ENCODE measurements at places on chromosomes 5 and 9.
A peak's percentile ranks its signal among the peaks of the same experiment; 100 is the strongest.

GRCh38 chr9:89891591-89892304, 286.9 kb downstream of the GADD45G start:
- no peak for DNase-seq

DNA sequence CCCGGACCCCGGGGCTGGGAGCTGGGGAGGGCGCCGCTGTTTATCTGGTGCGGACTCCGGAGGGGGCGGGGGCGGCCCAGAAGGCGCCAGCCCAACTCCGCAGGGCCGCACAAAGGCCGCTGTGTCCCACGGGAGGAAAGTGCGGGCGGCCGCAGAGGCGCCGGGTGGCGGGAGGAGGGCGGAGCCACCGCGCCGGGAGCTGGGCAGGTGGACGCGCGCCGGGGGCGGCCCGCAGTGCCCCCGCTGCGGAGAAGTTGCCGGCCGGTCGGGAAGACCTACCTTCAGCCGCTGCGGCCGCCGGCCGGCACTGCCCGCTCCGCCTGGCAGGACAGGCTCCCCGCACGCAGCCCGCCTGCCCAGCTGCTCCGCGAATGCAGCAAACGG, 43.6 kb downstream of the NACC2 start:
- DNase-seq = no peak

DNA sequence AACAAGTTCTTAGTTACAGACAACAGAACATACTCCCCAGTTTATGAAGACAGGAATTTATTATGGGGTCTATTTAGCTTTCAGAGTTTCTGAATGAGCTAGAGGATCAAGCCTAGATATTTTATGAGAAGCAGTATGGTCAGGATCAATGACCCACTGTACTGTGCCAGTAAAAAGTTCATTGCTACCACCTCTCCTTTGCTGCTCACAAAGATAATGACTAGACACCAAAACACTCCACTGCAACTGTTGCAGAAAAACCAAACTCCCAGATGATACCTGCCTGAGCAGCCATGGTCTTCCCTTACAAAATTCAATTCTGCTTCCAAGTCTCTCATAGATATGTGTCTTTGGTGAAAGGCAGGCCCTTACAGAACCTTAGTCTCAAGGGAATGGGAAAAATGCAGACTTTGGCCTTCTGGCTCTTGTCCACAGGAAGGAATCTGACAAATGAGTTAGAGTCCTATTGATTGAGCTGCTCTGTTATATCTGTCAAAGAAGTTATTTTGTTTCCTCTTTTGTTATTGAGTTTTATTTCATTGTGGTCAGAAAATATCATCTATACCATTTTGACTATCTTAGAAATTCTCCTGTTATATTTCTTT, 74.7 kb upstream of the RASGRF2 start:
- DNase-seq = no peak

- no peak for DNase-seq
These were observed 8.9 kb upstream of the ZNF483 start for GRCh38 chr9:111516061-111516465.

GRCh38 chr9:37715991-37716505, 37.6 kb upstream of the TRMT10B start:
- DNase-seq = no peak

DNA sequence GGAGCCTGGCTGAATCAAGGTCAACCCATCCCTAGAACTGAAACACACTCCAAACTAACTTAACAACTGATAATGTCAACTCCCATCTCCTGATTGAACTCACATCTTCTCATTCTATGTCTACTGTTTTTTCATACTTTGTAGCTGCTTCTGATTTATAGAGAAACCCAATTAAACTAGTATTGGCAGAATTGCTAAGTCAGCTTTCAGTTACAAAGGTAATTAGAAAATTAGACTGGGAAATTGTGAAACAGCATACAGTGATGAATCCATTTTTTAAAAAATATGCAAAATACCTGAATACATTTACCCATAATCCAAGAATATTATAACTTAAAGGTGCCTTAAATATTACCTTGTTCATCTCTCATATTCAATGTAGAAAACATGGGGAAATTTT, 535.2 kb upstream of the CLINT1 start:
- DNase-seq = no peak

DNA sequence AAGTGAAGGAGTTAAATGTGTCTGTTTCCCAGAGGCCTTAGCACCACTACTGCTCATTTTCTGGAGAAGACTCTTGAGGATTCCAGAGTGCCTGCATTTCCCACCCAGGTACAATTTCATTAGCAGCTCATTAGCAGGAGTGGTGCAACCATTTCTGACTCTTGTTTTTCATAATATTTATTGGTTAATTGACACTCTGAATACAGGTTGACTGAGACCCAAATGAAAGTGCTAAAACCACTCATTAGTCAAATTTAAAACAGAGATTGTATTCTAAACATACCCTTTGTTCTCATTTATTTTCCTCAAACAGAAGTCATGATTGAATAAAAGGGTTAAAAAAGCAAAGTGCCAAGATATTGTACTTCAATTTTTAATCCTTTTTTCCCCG, 134.5 kb downstream of the SIL1 start:
- DNase-seq = no peak

- DNase-seq = no peak
These were observed 275.0 kb downstream of the SPATA31D1 start for GRCh38 chr9:82263619-82264018.

DNA sequence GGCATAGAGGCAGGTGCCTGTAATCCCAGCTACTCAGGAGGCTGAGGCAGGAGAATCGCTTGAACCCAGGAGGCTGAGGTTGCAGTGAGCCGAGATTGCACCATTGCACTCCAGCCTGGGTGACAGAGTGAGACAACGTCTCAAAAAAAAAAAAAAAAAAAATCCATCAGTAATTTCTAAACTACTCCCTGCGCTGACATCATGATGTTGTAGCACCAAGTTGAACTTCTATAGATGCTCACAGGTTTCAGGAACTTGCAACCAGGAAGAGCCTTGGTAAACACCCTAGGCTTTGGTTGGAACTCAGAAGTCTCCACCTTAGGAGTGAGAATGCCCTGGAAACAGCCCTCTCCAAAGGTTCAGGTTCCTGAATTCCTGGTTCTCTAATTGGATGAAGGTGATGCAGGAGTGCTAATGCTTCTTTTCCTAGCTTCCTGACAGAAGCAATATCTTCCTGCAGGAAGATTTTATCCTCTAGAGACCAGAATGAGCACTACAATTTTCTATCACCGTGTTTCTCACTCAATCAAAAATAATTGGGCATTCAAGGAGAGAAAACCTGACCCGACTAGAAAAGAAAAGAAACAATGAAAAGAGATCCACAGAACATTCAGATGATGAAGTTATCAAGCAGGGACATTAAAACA, 469.6 kb downstream of the GADD45G start:
- DNase-seq = no peak

GRCh38 chr5:32312595-32313332, at the start of gene MTMR12:
Gene MTMR12 (minus strand): TSS chr5:32312939. CDS start chr5:32312838, 101 bp downstream.
- peak; percentile 100 for DNase-seq

Measured in stimulated activated CD4-positive, alpha-beta T cell treated with anti-CD3 and anti-CD28 coated beads, Interleukin-12 subunit alpha, Interleukin-12 subunit beta, amount 100 ng/mL, for 4 hours (primary cell).